RWPE1 (cell line): ENCODE measurements at places on chromosomes 4 and X.

GRCh38 chr4:134961963-134962362, 760.4 kb upstream of the PABPC4L start:
- DNase-seq, result no peak

GRCh38 chr4:40150932-40151331, 45.9 kb upstream of the RHOH start:
- DNase-seq, result no peak

- DNase-seq, result no peak
Observed at GRCh38 chr4:8655411-8656184, 63.0 kb downstream of the CPZ start.

DNA sequence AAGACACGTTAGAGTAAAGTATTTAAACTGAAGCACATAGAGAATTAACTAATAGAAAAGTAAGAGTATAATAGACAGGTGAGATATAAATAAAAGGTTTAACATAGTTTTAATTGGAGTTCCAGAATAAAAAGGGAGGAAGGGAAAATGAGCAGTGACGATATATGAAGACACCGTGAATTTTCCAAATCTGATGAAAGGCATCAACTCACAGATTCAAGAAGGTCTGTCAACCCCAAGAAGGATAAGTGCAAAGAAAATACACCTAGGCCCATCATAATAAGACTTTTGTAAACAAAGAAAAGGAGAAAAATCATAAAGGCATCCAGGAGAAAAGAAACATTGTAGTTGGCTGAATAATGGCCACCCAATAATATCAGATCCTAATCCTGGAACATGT, 43.9 kb upstream of the RAP2C start:
- DNase-seq, result no peak

- no peak for DNase-seq
Observed at GRCh38 chr4:46450556-46450955, 60.6 kb upstream of the GABRA2 start.

GRCh38 chrX:93791304-93791703, 117.3 kb downstream of the FAM133A start:
- DNase-seq, result no peak
